CD4-positive, alpha-beta T cell (primary cell): ENCODE measurements at places on chromosomes 6 and 20. TPM values are rescaled to one million over a fixed set of nuclear protein-coding genes. Genes with fewer than 3 reads are reported as not detected.
A peak's percentile ranks its signal among the peaks of the same experiment; 100 is the strongest.

The ARFGEF3 gene
- not detected for total RNA-seq

The ZNF165 gene
- 5.1 TPM for total RNA-seq

The APCDD1L gene
- not detected for total RNA-seq

- no peak for DNase-seq
- H3K27me3 ChIP-seq: no peaks in the 10 kb centered on the region
- no peaks in the 10 kb centered on the region for H3K4me1 ChIP-seq
- no peak overlapping the region for H3K27ac ChIP-seq
Observed at GRCh38 chr6:95413789-95414188, 163.5 kb upstream of the MANEA start.

GRCh38 chr6:14622909-14623505 is 505.4 kb downstream of the CD83 start:
- no peaks in the 10 kb centered on the region for H3K27me3 ChIP-seq
- no peak overlapping the region for H3K27ac ChIP-seq
- H3K4me3 ChIP-seq: no peak overlapping the region
- no peaks in the 10 kb centered on the region for H3K36me3 ChIP-seq
- DNase-seq: no peak

The CGAS gene
- 11.0 TPM for total RNA-seq

The RAET1L gene
- total RNA-seq: not detected

The BPIFB4 gene
- total RNA-seq: not detected

DNA sequence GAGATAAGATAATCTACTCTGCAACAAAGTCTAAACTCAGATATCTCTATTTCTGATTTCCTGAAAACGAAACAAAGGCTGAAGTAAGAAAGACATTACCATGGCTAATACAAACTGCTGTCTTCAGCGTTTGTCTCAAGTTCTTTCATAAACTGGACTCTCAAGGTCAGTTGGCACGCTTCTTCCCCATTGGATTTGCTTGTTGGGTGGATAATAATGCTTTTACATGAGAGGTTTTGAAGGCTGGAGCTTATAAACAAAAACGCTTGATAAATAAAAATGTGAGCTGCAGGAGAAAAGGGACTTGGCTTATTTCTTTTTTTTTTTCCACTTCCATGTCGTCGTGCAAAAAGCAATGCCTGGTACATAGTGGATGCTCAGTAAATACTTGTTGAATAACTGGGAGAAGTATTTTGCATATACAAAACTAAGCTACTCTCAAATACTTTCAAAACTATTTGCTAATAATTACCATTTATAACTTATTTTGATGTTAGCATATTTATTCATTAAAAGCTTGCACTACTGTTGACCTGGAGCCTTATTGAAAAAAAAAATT is 65.7 kb upstream of the EEF1A1 start:
- peak overlapping the region; percentile 93 for H3K27ac ChIP-seq
- no peaks in the 10 kb centered on the region for H3K36me3 ChIP-seq
- H3K4me1 ChIP-seq: peaks cover 12% of the 10 kb centered on the region
- no peak for DNase-seq

The EYA2 gene
- not detected for total RNA-seq

GRCh38 chr20:4811661-4812181 is 90.0 kb downstream of the PRND start:
- H3K27ac ChIP-seq: peak overlapping the region; percentile 99
- H3K4me3 ChIP-seq: peak overlapping the region; percentile 65
- peaks cover 14% of the 10 kb centered on the region for H3K36me3 ChIP-seq
- DNase-seq: peak; percentile 87
- H3K27me3 ChIP-seq: no peaks in the 10 kb centered on the region
- H3K4me1 ChIP-seq: peaks cover 86% of the 10 kb centered on the region

GRCh38 chr6:158323561-158323958 is 11.3 kb downstream of the TULP4 start:
- H3K4me3 ChIP-seq: no peak overlapping the region
- DNase-seq: no peak
- H3K27me3 ChIP-seq: no peaks in the 10 kb centered on the region
- no peaks in the 10 kb centered on the region for H3K36me3 ChIP-seq
- H3K27ac ChIP-seq: no peak overlapping the region
- no peaks in the 10 kb centered on the region for H3K4me1 ChIP-seq

DNA sequence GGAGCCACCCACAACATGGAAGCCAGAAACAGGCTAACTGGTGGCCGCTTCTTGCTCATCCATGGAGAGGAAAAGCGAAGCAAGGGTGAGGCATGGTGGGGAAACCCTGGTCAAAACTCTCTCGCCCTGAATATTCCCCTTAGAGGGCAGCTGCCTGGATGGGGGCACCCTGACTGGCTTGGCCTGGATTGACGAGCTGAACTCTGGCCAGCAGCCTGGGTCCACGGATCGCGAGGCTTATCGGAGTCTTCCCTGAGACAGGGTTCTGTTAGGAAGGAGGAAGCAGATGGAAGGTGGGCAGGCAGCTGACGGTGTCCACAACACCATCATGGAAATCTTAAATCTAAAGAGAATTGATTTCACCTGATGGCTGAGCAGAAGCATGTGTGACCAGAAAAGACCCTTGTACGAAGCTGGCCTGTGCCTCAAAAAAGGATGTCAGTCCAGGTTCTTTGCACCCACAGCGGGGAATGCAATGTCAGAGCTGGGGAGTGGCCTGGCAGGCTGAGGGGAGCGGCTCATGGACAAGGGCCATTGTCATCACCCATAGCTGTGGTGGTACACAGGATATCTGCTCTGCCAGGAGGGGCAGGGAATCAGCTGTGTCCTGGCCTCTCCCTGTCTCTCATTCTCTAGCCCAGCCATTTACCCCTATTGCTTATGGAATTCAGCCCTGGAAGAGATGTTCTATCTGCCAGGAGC is 109.4 kb upstream of the SNX9 start:
- no peaks in the 10 kb centered on the region for H3K4me1 ChIP-seq
- no peak for DNase-seq
- no peak overlapping the region for H3K27ac ChIP-seq
- H3K27me3 ChIP-seq: no peaks in the 10 kb centered on the region

The CPNE5 gene
- total RNA-seq: 0.19 TPM

The TMEM244 gene
- not detected for total RNA-seq

DNA sequence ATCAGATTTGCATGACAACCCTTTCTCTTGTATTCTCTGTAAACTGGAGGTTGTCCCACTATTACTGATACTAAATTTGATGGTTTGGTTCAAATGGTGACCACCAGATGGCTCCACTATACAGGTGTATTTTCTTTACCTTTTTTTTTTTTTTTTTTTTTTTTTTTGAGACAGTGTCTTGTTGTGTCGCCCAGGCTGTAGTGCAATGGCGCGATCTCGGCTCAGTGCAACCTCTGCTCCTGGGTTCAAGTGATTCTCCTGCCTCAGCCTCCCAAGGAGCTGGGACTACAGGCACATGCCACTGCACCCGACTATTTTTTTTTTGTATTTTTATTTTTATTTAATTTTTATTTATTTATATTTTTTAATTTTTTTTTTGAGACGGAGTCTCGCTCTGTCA is 6.6 kb upstream of the WTAP start:
- H3K36me3 ChIP-seq: peaks cover 14% of the 10 kb centered on the region
- peaks cover 9% of the 10 kb centered on the region for H3K4me1 ChIP-seq
- no peak overlapping the region for H3K27ac ChIP-seq

GRCh38 chr6:53313784-53314400 is 34.9 kb downstream of the ELOVL5 start:
- H3K4me3 ChIP-seq: no peak overlapping the region
- H3K27ac ChIP-seq: no peak overlapping the region
- H3K4me1 ChIP-seq: peaks cover 54% of the 10 kb centered on the region
- DNase-seq: no peak
- H3K27me3 ChIP-seq: no peaks in the 10 kb centered on the region

- H3K4me1 ChIP-seq: no peaks in the 10 kb centered on the region
- H3K36me3 ChIP-seq: no peaks in the 10 kb centered on the region
- H3K27me3 ChIP-seq: no peaks in the 10 kb centered on the region
- DNase-seq: no peak
- H3K27ac ChIP-seq: no peak overlapping the region
Observed at GRCh38 chr6:151103266-151103665, 136.5 kb upstream of the AKAP12 start.

GRCh38 chr6:70874181-70874913 is 82.5 kb downstream of the B3GAT2 start:
- peaks cover 10% of the 10 kb centered on the region for H3K27me3 ChIP-seq
- no peaks in the 10 kb centered on the region for H3K4me1 ChIP-seq
- no peaks in the 10 kb centered on the region for H3K36me3 ChIP-seq
- no peak overlapping the region for H3K4me3 ChIP-seq
- no peak for DNase-seq
- H3K27ac ChIP-seq: no peak overlapping the region

GRCh38 chr6:135162678-135163439 is 18.2 kb upstream of the MYB start:
- DNase-seq: peak; percentile 5
- peaks cover 8% of the 10 kb centered on the region for H3K4me1 ChIP-seq
- H3K27me3 ChIP-seq: no peaks in the 10 kb centered on the region
- no peak overlapping the region for H3K27ac ChIP-seq
- H3K36me3 ChIP-seq: no peaks in the 10 kb centered on the region

GRCh38 chr6:33424855-33425667 is 5.2 kb downstream of the SYNGAP1 start:
- H3K4me3 ChIP-seq: peak overlapping the region; percentile 71
- H3K36me3 ChIP-seq: peaks cover 3% of the 10 kb centered on the region
- H3K27ac ChIP-seq: peak overlapping the region; percentile 92
- H3K4me1 ChIP-seq: peaks cover 58% of the 10 kb centered on the region
- no peaks in the 10 kb centered on the region for H3K27me3 ChIP-seq

GRCh38 chr6:90429713-90430112 is 133.1 kb upstream of the BACH2 start:
- DNase-seq: no peak
- no peak overlapping the region for H3K27ac ChIP-seq
- peaks cover 4% of the 10 kb centered on the region for H3K4me1 ChIP-seq
- H3K27me3 ChIP-seq: no peaks in the 10 kb centered on the region
- H3K36me3 ChIP-seq: no peaks in the 10 kb centered on the region

DNA sequence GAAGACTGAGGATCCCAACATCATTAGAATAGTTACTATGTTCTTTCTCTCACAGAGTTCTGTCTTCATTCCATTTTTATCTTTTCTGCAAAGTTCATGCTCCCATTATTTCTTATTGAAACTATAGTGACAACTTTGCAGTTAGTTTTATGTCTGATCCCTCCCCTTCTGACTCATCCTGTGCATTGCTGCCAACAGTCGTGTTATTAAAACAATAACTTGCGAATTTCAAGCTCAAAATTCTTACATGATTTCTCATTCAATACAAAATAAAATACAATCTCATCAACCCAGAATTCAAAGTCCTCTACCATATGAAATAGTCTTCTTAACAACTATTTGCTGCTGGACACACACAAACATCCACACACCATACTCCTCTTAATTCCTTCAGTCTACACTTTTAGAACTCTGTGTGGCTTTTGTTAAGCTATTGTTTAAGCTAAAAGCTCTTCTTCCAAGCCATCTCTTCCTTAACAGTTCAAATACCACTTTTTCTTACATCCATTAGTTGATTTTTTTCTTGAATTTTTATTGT is 261.4 kb upstream of the IRAK1BP1 start:
- H3K27me3 ChIP-seq: no peaks in the 10 kb centered on the region
- no peak for DNase-seq
- H3K4me3 ChIP-seq: no peak overlapping the region
- no peaks in the 10 kb centered on the region for H3K36me3 ChIP-seq

GRCh38 chr6:90118581-90118980 is 178.1 kb downstream of the BACH2 start:
- no peak overlapping the region for H3K4me3 ChIP-seq
- no peaks in the 10 kb centered on the region for H3K4me1 ChIP-seq
- no peak for DNase-seq
- no peaks in the 10 kb centered on the region for H3K27me3 ChIP-seq
- H3K27ac ChIP-seq: no peak overlapping the region

The PGC gene
- total RNA-seq: not detected

GRCh38 chr6:166861961-166862286 is 94.4 kb downstream of the RNASET2 start:
- no peaks in the 10 kb centered on the region for H3K36me3 ChIP-seq
- DNase-seq: no peak
- H3K4me1 ChIP-seq: peaks cover 17% of the 10 kb centered on the region
- H3K4me3 ChIP-seq: peak overlapping the region; percentile 63

- DNase-seq: no peak
- no peak overlapping the region for H3K4me3 ChIP-seq
- no peak overlapping the region for H3K27ac ChIP-seq
- H3K27me3 ChIP-seq: no peaks in the 10 kb centered on the region
Observed at GRCh38 chr6:134449781-134450180, 131.9 kb upstream of the SGK1 start.

DNA sequence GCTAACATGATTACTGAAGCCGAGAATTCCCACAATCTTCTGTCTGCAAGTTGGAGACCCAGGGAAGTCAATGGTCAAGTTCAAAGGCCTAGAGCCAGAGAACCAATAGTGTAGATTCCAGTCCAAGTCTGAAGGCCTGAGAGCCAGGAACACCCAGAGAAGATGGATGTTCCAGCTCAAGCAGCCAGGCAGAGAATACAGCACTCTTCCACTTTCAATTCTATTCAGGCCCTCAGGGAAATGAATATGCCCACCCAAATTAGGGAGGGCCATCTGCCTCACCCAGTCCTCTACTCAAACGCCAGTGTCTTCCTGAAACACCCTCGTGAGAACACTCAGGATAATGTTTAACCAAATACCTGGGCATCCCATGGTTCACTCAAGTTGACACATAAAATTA is 123.5 kb downstream of the THBS2 start:
- no peaks in the 10 kb centered on the region for H3K36me3 ChIP-seq
- DNase-seq: no peak
- no peaks in the 10 kb centered on the region for H3K4me1 ChIP-seq
- H3K4me3 ChIP-seq: no peak overlapping the region
- H3K27ac ChIP-seq: no peak overlapping the region
- no peaks in the 10 kb centered on the region for H3K27me3 ChIP-seq

The FAXC gene
- not detected for total RNA-seq

The C6orf141 gene
- not detected for total RNA-seq

The OXT gene
- 1.1 TPM for total RNA-seq

- no peak for DNase-seq
- H3K4me3 ChIP-seq: no peak overlapping the region
- no peak overlapping the region for H3K27ac ChIP-seq
- peaks cover 28% of the 10 kb centered on the region for H3K4me1 ChIP-seq
Observed at GRCh38 chr6:117545161-117545595, 57.1 kb downstream of the GOPC start.
